ENCODE measurements at places on chromosomes 5 and 9.

- DNase-seq = no peak
These were observed 46.6 kb downstream of the CD180 start for GRCh38 chr5:67149951-67150523.

- no peak for DNase-seq
These were observed 802.4 kb upstream of the ACO1 start for GRCh38 chr9:31582071-31582470.

- peak; percentile 67 for DNase-seq
These were observed 304.6 kb downstream of the ACTL7B start for GRCh38 chr9:108551030-108551841.

DNA sequence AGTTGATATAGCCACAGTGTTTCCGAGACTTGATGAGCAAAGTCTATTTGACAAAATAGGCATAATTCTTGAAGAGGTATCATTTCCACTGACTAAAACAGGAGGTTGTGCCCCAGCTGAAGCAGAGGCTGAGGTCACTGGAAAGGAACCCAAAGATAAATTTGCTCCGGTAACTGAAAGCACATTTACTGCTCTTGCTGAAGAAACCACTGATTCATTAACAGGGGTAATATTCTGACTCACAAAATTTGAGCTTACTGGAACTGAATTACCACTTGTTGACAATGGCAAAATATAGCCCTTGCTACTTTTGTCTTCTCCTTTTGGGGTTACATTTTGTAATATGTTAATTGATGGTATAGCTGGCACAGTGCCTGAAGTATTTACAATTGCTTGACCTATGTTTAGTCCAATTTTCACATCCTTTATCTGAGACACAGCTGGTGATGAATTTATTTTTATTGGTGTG, 30.2 kb downstream of the MLANA start:
- DNase-seq = peak; percentile 5

DNA sequence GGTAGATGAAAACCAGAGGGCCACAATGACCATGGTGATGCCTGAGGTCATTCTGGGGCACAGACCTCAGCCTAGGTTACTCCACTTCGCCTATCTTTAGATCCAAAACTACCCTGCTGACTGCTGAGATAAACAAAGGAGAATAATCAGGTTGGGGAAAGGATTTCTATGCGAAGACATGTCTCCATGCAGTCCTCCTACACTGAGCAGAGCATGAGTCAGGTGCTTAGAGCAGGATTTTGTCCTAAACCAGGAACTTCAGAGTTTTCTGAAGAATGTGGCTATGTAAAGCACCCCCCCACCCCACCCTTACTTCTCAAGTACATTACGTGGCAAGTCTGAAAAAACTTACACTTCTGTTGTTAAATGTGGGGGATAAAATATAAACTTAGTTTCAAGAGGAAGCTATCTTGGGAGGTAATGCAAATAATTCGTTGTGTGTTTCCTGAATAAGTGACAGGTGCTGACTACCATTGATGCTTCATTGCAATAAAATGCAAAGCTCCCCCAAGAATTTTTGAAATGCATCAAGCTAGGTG, 19.4 kb downstream of the PDCD1LG2 start:
- no peak for DNase-seq

DNA sequence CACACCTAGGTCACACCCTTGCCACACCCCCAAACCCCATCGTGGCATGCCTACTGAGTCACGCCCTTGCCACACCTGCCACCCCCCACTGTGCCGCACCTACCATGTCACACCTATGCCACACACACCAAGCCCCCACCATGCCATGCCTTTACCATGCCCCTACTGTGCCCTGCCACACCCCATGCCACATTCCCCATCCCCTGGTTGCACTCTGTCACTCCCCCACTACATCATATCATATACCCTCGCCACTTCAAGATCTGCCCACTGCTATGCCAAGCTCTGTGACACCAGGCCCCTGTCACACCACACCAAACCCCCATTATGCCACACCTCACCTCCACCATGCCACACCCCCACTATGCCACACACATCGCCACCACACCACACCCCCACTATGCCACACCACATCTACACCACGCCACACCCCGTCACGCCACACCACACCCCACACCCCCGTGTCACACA, 101.2 kb downstream of the OLFM1 start:
- DNase-seq = no peak

GRCh38 chr5:27315363-27316270, 277.2 kb upstream of the CDH9 start:
- DNase-seq = peak; percentile 45

DNA sequence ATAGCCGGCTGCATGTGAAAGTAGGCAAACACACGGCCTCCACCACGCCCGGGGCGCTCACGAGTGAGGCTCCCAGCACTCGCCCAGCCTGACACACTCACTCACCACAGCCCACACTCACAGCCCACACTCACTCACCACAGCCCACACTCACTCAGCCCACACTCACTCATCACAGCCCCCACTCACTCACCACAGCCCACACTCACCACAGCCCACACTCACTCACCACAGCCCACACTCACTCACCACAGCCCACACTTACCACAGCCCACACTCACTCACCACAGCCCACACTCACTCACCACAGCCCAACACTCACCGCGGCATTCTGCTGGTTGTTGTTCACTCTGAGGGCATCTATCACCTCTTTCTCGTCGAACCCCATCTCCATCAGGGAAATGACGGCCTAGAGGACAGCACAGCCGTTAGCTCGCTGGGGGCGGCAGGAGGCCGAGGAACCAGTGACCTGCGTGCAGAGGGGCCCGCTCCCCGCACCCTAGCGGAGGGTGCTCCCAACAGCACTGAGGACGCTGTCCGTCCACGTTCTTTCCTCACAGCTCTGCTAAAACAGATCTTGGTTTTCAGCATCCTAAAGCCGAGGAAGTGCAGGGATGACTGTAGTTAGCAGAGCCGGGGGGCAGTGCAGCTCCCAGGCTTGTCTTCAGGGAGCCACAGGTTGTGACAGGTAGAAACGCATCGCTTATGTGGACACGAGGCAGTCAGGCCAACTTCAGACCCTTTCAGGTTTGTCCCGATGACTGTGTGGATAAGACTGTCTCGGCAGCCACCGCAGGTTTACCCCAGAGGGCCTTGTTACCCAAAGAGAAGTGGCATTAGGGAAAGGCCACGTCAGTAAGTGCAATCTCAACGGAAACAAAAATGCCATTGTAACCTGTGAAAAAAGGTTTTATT, 21.6 kb downstream of the UBAC1 start:
- no peak for DNase-seq

DNA sequence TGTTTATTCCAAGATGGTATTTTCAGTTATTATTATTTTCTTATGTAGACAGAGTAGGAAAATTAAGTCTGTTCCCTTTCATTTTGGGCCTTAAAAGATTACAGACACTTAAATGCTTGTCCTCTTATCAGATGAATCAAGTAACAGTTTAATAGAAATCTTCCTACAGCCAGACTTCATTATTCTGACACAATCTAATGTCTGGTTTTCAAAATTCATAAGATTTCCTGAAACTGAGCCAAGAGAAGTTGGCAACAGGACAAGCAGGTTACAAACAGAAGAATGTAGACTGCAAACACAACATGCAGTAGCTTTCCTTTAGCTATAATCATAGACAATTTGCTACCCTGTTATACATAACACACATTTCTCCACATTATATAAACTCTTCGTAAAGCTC, 130.5 kb downstream of the FBXL17 start:
- no peak for DNase-seq

DNA sequence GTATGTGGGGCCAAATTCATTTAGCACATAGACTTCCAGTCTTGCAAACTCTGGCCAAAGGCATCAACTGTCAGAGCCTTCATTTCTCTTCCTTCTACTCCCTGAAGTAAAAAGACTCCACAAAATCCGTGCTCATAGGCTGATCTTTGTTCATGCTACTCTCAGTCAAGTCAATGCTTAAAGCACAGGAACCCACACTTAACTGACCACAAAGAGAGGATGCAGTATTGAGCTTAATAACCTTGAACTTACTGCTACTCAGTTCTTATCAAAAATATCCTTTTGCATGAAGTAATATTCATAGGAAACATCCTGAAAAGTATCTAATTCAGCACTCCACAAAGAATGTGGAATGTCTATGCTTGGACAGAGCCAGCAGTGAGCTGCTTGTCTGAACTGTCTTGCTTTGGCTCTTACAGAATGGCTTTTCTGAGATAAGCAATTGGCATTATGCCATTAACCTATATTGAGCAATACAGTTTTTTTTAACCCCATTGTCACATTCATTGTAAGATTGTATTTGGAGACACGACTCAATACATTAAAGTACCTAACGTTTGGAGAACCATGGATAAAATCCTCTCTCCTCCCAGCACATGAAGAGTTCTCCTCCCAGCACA, 21.7 kb downstream of the LPAR1 start:
- no peak for DNase-seq

DNA sequence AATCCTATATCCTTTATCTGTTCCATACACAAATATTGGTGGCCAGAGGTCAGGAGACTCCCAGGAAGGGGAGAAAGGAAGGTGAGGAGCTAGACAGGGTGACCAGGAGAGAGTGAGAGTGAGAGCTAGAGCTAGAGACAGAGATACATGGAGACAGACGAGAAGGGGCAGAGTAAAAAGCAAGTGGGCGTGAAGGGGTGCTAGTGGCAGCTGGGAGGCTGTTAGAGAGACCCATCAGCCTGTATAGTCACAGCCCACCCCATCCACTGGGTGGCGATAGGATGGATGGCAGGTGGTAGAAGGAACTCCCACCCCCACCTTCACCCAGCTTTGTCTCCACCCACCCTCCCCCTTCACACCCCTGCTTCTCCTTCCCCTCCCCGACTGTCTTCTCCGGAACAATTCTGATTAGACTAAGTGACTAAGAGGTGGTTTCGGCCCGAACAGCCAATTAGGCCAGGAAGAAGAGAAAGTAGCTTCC, 32.8 kb downstream of the PCDH1 start:
- DNase-seq = no peak

DNA sequence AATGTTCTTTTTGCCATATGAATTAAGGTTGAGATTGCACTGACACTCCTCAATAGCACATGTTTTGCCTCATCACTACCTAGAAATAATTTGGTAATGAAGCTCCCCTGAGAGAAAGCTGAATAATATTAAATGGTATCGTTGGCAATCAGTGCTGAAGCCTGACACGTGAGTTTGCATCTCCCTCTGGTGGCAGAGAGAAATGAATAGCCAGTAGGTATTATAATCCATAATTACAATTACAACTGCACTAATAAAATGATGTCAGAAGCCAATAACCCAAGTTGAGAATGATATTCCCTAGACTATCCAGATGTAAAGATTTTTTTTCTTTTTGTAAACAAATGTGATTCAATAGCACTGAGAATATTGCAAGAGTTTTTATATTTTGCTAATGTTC, 700.3 kb downstream of the PTPRD start:
- DNase-seq = no peak

- no peak for DNase-seq
These were observed 19.6 kb downstream of the TENT4A start for GRCh38 chr5:6732634-6733410.

DNA sequence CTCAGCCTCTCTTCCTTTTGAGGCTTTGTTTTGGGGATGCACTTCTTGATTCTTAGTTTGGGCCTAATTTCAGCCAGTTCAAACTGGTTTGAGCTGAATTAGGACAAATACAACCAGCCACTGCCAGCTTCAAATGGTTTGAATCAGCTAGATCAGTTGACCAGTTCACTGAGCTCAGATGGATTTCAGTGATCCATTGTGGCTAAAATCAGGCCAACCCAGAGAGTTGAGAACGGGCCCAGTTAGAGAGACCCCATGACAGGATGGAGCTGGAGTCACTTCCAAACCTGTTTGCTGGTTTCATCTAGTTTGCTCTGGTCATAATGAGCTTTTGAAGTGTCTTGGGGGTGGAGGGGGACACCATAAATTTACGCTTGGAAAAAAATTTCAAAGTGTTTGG, 48.0 kb upstream of the NEK6 start:
- DNase-seq = no peak

GRCh38 chr9:11871852-11872251, 821.3 kb upstream of the TYRP1 start:
- DNase-seq = no peak
